ENCODE measurements at places on chromosomes 6 and 20. TPM values are rescaled to one million over a fixed set of nuclear protein-coding genes. Genes with fewer than 3 reads are reported as not detected.

Gene TUBB2B
- 2.0 TPM for total RNA-seq

Gene IL20RA
- not detected for total RNA-seq

Gene RTN4IP1
- 9.0 TPM for total RNA-seq

Gene MMP24
- 0.27 TPM for total RNA-seq

Gene LAMA2
- total RNA-seq, result 5.8 TPM

Gene TBC1D32
- total RNA-seq, result 8.1 TPM

Gene TAB2
- total RNA-seq, result 49.7 TPM
